ENCODE measurements at places on chromosomes 7 and 10.
A peak's percentile ranks its signal among the peaks of the same experiment; 100 is the strongest.

DNA sequence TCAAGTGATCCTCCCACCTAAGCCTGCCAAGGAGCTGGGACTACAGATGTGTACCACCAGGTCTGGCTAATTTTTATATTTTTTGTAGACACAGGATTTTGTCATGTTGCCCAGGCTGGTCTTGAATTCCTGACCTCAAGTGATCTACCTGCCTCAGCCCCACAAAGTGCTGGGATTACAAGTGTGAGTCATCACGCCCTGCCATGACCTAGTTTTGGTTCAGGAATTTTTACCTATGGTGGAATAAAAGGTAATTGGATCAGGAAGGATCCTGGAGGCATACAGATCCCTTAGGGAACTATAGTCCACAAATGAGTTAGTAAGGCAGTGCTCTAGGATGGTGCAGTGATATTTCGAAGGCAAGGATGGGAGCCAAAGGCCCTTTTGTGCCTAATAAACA lies 717.9 kb downstream of the PHTF2 start:
- DNase-seq, result no peak

DNA sequence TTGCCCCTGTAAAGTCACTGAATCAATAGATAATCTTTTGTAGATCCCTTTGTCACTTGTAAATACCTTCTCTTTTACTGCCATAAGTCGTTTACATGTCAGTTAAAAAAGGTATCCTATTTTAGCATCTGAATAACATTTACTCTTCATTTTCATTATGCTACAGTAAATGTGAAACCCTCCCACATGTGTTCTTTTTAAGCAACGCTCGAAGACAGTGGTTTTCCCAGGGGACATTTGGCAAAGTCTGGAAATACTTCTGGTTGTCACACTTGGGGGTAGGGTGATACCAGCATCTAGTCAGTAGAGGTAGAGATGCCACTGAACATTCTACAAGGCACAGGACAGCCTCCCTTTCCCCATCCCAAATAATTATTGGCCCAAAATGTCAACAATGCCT lies 23.7 kb downstream of the ATAD1 start:
- DNase-seq, result peak; percentile 23

DNA sequence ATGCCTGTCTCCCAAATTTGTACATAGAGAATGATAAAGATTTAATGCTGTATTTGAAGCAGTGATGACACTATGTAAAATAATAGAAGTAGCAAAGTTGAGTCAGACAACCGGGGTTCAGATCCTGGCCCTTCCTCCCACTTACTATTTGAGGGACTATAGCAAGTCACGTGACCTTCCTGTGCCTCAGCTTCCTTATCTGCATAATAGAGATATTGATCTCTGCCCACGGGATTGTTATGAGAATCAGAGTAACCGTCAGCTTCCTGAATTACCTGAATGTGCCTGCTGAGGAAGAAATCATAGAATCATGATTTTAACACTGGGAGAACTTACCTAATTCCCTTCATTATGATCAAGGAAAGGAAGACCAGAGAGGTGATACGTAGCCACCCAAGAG lies 26.9 kb downstream of the CASP7 start:
- DNase-seq, result no peak

DNA sequence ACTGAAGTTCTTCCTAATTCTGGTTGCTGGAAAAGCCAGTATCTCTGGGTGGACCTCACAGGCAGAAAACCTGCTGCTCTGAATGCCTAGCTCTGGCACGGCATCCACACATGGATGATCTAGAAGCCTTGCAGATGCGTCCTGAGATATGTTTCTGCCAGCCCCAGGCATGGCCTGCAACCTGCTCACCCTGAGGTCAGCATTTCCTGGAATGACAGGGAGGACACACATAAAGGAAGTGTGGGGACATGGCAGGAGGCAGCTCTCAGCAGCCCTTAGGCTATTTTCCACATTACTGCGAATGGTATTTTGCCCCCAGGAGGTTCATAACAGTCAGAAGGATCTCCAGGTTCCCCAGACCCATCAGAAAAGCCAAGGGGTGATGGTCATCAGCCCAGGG lies 23.2 kb downstream of the PLXNA4 start:
- DNase-seq, result no peak

DNA sequence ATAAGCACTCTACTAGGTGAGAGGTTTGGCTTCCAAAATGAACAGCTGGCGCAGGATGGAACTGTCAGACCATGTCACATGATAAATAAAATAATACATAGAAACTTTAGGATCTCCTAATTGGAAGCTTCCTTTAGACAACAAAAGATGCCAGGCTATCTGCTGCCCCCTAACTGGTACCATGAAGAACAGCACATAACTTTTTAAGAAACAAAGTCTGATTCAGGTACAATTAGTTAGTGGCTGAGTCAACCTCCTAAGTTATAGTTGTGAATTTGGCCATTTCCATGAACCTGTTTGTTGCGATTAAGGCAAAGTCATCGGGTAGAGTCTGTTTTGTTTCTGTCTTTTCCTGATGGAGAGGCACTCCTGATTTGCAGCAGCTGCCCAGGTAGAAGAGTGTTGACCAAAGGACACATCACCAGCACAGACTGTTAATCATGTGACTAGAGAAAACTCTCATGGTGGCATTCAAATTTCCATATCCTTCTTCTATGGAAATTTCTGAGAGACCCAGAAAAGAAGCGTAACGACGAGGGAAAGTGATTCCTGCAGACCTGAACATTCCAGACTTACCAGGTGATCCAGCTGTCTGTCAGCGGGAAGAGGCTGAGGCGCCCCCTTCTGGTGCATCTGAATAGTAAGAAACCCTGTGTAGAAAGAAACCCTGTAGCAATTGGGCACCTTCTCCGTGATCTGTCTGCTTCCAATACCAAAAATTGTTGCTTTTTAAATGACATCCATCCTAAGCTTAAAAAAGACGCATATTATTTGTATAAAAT lies 8.6 kb upstream of the INHBA start:
- DNase-seq, result peak; percentile 17

DNA sequence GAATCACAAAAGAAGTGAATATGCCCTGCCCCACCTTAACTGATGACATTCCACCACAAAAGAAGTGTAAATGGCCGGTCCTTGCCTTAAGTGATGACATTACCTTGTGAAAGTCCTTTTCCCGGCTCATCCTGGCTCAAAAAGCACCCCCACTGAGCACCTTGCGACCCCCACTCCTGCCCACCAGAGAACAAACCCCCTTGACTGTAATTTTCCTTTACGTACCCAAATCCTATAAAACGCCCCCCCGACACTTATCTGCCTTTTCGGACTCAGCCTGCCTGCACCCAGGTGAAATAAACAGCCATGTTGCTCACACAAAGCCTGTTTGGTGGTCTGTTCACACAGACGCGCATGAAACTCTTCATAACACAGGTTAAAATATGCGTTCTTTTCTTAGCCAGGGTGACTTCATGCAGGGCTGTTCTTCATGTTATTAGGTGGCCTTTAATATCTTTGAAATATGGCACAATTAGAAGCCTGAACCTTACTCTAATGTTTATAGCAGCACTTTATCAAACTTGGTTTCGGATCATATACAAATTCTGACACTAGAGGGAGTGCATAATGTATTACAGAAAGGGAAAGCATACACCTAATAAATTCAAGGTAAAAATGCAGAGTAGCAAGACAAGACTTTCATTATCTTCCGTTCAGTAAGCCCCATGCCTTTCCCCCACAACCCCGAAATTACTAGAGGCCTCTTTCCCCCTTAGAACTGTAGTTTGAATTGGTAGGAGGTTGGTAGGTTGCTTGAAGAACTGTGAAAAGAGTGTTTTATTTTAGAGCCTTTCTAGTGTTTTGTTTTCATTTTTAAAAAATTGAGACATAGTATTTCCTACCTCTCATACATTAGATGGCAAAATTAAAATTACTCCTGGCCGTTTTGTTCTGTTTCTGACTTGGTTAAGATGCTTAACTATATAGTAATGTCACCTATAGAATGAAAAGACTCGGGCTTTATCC lies 117.9 kb downstream of the NPY start:
- peak; percentile 27 for DNase-seq

DNA sequence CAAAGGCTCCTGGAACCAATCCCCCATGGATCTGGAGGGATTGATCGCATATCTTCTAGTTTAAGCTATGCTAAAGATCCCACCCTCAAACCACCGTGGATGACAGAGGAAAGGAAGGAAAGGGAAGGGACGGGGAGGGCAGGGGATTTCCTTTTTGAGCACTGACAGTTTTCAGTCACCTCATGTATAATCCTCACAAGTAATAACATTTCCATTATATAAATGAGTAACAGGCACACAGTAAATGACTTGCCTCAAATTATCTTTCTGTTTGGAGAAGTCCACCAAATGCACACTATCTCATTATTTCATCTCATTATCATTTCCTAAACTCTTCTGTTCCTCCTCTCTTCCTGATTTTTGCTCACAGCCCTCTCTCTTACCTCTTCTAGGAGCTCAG lies 127.1 kb upstream of the AOAH start:
- no peak for DNase-seq

- no peak for DNase-seq
Observed at GRCh38 chr7:1121476-1121875, 33.6 kb downstream of the GPER1 start.

DNA sequence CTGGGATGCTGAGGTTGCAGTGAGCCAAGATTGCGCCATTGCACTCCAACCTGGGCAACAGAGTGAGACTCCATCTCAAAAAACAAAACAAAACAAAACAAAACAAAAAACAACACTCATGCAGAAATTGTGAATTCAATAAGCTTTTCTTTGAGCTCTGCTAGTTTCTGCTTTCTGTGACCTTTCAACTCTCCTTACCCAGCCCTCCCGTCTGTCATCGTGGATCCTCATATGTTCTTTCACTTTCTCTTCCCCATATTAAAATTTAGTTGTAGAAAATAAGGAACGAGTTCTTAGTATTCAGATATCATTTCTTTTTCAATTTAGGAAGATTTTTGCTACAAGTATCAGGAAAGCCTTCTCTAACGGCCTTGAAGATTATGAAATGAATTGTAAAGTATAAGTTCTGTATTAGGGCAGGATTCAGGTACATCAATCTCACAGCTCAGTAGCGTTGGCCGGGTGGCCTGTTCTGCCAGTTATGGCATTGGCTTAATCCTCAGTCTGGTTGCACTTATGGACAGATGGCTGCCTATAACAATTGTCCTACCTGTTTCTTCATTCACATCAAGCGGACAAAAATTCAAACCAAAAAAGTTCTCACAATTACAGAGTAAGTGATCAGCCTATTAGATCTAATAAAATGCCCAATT lies 1167.0 kb downstream of the SORCS3 start:
- no peak for DNase-seq

GRCh38 chr7:22320416-22320815 lies 36.5 kb downstream of the RAPGEF5 start:
- peak; percentile 2 for DNase-seq

DNA sequence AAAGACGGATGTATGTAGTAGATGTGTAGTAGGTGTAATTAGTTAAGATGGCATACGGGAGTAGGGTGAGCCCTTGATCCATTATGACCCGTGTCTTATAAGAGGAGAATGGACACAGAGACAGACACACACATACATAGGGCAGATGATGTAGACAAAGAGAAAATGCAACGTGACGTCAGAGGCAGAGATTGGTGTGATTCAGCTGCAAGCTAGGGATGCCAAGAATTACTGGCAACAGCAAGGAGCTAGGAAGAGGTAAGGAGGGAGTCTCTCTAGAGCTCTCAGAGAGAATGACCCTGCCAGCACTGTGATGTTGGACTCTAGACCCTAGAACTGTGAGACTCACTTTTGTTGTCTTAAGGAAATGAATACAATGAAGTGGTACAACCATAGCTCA lies 247.0 kb upstream of the HABP2 start:
- DNase-seq, result peak; percentile 59
